ENCODE measurements at places on chromosomes 1 and 21. TPM values are rescaled to one million over a fixed set of nuclear protein-coding genes. Genes with fewer than 3 reads are reported as not detected.

The CRYBG2 gene
- total RNA-seq: not detected

The CR1 gene
- 2.2 TPM for total RNA-seq

The LYPLAL1 gene
- 22.4 TPM for total RNA-seq

The PTPRC gene
- 12.5 TPM for total RNA-seq

The SYT6 gene
- 0.55 TPM for total RNA-seq

The FCRL1 gene
- total RNA-seq: not detected

The CSF3R gene
- total RNA-seq: 8.2 TPM

The CD52 gene
- total RNA-seq: not detected

- H3K4me1 ChIP-seq: no peaks in the 10 kb centered on the region
- peak overlapping the region; percentile 29 for H3K27ac ChIP-seq
- no peaks in the 10 kb centered on the region for H3K27me3 ChIP-seq
- H3K36me3 ChIP-seq: peaks cover 8% of the 10 kb centered on the region
These were observed 5.8 kb downstream of the IFI16 start for GRCh38 chr1:159015440-159015909.

- no peak overlapping the region for H3K4me3 ChIP-seq
- peak overlapping the region; percentile 42 for H3K27ac ChIP-seq
- DNase-seq: no peak
- no peaks in the 10 kb centered on the region for H3K4me1 ChIP-seq
- no peaks in the 10 kb centered on the region for H3K36me3 ChIP-seq
These were observed 11.8 kb upstream of the ATF3 start for GRCh38 chr1:212596798-212597197.

GRCh38 chr21:44487831-44488230, 32.5 kb downstream of the LRRC3 start:
- H3K27me3 ChIP-seq: no peaks in the 10 kb centered on the region
- no peak overlapping the region for H3K4me3 ChIP-seq
- no peak for DNase-seq
- H3K27ac ChIP-seq: no peak overlapping the region
- H3K36me3 ChIP-seq: no peaks in the 10 kb centered on the region
- no peaks in the 10 kb centered on the region for H3K4me1 ChIP-seq

DNA sequence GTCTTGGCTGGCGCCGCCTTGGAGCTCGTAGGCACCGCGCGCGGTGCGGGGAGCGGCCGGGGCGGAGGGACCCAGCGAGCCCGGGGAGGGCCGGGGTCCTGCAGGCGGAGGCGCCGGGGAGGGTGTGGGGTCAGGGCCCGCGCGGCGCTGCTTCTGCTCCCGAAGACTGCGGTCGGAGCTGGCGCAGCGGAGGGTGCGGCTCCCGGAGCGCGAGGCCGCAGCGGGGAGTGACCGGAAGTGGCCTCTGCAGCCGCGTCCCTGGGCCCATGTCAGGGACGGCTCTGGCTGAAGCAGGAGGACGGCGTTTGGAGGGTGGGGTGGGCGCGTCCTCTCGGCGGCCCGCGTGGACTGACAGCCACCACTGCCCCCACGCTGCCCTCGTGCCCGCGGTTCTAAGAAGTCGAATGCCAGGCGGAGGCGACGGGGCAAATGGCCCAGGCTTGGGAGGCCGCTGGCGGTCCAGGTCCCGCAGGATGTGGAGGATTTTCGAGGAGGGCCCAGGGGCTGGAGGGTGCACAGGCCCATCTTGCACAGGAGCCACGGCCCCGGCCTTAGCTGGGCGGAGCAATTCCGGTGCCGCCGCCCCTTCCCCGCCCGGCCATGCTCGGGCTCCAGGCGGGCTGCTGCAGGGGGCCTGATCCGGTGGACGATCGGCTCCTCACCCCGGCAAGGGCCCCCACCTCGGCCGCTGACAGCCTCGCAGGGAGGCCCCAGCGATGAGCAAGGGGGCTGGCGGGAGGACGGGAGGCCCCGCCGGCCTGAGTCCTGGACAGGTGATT, 7.7 kb upstream of the ZNF669 start:
- H3K36me3 ChIP-seq: no peaks in the 10 kb centered on the region
- peak; percentile 87 for DNase-seq
- H3K4me3 ChIP-seq: peak overlapping the region; percentile 74
- H3K27ac ChIP-seq: peak overlapping the region; percentile 85

DNA sequence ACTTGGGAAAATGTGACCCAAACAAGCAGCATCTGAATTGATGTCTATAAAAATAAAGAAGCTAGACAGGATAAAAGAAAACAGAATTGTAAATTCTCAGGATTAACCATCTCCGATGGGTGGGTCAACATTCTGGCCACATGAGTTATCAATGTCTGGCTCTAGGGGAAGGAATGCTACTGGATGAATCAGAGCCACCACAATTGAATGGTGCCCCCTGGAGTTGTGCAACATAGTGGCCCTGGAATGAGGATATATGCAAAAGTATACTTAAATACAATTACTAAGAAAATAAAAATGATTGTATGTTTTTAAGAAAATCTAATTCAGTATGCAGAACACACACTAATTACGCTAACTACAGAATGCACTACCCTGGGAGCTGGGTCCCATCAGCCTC, 185.6 kb downstream of the TGFBR3 start:
- no peaks in the 10 kb centered on the region for H3K4me1 ChIP-seq
- H3K27ac ChIP-seq: no peak overlapping the region
- no peak overlapping the region for H3K4me3 ChIP-seq
- DNase-seq: no peak
- peaks cover 6% of the 10 kb centered on the region for H3K36me3 ChIP-seq

DNA sequence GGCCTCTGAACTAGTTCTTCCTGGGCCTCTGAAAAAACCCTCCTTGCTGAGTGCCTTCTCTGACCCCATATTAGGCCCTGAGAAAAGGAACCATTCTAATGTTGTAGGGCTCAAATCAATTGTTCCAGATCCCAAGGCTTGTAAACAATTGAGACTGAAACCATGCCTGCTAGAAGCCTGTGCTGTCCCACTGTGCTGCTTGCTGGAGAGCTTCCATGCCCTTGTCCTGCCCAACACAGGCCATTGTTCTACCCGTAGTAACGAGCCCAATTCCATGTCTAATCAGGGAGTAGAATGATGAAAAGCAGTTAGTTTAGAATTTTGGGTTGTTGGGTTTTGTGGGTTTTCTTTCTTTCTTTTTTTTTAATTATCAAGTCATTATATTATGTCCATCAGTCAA, 47.4 kb downstream of the ZNF281 start:
- no peaks in the 10 kb centered on the region for H3K36me3 ChIP-seq
- no peak overlapping the region for H3K27ac ChIP-seq
- DNase-seq: no peak
- no peaks in the 10 kb centered on the region for H3K27me3 ChIP-seq

GRCh38 chr1:193181985-193182384, 4.4 kb downstream of the B3GALT2 start:
- DNase-seq: peak; percentile 60
- H3K4me1 ChIP-seq: no peaks in the 10 kb centered on the region
- no peak overlapping the region for H3K4me3 ChIP-seq
- H3K36me3 ChIP-seq: no peaks in the 10 kb centered on the region

GRCh38 chr1:207071426-207071825, 17.2 kb upstream of the C4BPB start:
- H3K4me1 ChIP-seq: no peaks in the 10 kb centered on the region
- no peaks in the 10 kb centered on the region for H3K27me3 ChIP-seq
- no peak overlapping the region for H3K4me3 ChIP-seq
- no peak for DNase-seq
- no peak overlapping the region for H3K27ac ChIP-seq
- H3K36me3 ChIP-seq: peaks cover 19% of the 10 kb centered on the region

- H3K4me1 ChIP-seq: no peaks in the 10 kb centered on the region
- no peak overlapping the region for H3K27ac ChIP-seq
- H3K36me3 ChIP-seq: no peaks in the 10 kb centered on the region
These were observed 68.6 kb upstream of the ERRFI1 start for GRCh38 chr1:8094481-8095241.

DNA sequence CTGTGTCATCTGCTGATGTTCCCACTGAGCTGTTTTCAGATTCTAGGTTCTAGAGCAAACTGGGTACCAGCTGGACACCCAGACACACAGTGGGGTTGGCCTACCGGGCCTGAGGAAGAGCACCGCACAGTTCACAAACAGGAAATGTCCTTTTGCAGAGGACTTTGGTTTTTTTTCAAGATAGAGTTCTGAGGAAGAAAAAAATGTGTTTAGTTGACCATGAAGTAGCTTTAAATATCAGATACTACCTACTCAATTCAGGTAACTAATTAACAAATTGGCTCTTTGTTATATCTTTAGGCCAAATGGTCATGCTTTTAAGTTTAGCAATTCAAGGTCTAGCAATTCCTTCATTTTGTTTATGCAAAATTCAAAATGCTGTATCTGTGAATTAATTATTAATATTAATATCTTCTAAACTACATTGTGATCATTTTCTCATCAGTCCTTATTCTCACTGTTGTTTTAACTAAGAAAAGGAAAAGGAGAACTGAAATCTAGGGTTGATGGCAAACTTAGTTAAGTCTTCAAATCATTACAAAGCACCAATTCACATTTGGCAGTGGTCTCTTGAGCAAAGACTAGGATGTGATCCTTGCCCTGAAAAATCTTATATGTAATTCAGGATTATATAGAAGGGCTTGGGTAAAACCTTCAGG, 17.2 kb upstream of the NCF2 start:
- H3K27me3 ChIP-seq: no peaks in the 10 kb centered on the region
- no peak overlapping the region for H3K27ac ChIP-seq
- H3K4me1 ChIP-seq: peaks cover 19% of the 10 kb centered on the region

DNA sequence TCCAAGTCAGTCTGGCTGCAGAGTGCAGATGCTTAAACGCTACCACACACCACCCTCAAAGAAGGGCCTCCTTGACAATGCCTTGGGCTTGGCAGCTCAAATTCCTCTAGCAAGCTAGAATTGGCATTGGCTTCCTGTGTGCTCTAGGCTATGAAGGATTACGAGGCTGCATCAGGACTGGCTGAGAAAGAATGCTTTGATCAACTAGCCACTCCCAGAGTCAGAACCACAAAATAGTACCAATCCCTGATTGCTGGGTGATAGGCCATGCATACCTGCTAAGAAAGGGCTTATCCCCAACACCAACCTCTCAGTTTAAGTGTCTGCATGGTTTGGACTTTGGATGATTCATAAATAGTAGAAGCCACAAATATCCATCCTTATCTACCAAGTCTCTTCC, 504.9 kb downstream of the OMA1 start:
- no peak overlapping the region for H3K4me3 ChIP-seq
- no peak for DNase-seq
- H3K27ac ChIP-seq: no peak overlapping the region
- H3K36me3 ChIP-seq: no peaks in the 10 kb centered on the region
- H3K4me1 ChIP-seq: no peaks in the 10 kb centered on the region

DNA sequence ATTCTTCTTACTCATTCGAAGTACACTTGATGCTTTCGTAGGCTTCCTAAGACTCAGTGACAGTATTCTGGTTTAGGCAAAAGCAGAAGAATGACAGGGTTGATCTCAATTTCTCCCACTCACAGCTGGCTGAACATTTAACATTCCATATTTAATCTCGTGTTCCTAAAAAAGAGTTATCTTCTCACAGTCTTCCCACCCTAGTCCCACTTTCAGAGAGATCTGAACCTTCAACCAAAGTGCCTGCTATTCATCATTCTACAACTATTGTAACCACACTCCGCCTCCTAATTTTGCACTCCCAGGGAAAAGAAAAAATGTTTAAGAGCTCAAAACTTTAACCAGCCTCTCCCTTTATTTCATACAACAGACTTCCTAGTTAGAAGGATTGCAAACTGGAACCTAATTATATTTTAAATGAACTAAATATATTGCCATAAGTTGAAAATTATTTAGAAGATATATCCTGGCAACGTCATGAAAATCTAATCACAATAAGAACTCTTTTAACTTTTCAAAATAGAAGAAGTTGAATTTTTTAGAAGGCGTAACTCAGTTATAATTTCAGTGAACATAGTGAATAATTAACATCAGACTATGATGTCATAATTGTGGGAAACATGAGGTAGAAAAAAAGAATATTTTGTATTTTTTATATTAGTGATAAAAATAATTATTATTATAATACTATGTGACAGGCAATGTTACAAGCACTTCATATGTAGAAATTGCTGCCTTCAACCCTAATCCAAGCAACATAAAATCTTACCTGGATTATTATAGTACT, 540.9 kb upstream of the ADGRL2 start:
- no peak for DNase-seq
- H3K4me3 ChIP-seq: no peak overlapping the region
- H3K27ac ChIP-seq: no peak overlapping the region
- no peaks in the 10 kb centered on the region for H3K4me1 ChIP-seq
- H3K36me3 ChIP-seq: no peaks in the 10 kb centered on the region

GRCh38 chr1:154813300-154813816, 56.7 kb downstream of the KCNN3 start:
- DNase-seq: no peak
- H3K27ac ChIP-seq: no peak overlapping the region
- no peaks in the 10 kb centered on the region for H3K4me1 ChIP-seq
- H3K36me3 ChIP-seq: no peaks in the 10 kb centered on the region

GRCh38 chr1:19337289-19337688, 25.2 kb downstream of the SLC66A1 start:
- H3K4me3 ChIP-seq: no peak overlapping the region
- peaks cover 45% of the 10 kb centered on the region for H3K36me3 ChIP-seq
- H3K27ac ChIP-seq: no peak overlapping the region
- no peak for DNase-seq
- H3K4me1 ChIP-seq: peaks cover 12% of the 10 kb centered on the region
- H3K27me3 ChIP-seq: no peaks in the 10 kb centered on the region

DNA sequence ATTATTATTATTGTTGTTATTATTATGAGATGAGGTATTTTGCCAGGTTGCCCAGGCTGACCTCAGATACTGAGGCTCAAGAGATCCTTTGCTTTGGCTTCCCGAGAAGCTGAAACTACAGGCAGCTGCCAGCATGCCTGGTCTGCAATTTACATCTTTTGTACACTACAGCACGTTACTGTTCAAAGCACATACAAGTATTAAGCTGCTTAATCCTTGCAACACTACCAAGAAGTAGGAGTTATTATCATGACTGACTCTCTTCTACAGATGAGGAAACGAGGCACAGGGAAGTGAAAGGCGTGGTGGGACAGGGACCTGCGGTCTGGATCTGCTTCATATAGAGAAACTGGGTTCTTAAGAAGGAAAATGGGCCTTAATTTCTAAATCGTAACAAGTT, 11.6 kb downstream of the ERG start:
- H3K4me1 ChIP-seq: no peaks in the 10 kb centered on the region
- no peak overlapping the region for H3K4me3 ChIP-seq
- H3K36me3 ChIP-seq: no peaks in the 10 kb centered on the region
- H3K27ac ChIP-seq: no peak overlapping the region
- DNase-seq: no peak
- no peaks in the 10 kb centered on the region for H3K27me3 ChIP-seq

DNA sequence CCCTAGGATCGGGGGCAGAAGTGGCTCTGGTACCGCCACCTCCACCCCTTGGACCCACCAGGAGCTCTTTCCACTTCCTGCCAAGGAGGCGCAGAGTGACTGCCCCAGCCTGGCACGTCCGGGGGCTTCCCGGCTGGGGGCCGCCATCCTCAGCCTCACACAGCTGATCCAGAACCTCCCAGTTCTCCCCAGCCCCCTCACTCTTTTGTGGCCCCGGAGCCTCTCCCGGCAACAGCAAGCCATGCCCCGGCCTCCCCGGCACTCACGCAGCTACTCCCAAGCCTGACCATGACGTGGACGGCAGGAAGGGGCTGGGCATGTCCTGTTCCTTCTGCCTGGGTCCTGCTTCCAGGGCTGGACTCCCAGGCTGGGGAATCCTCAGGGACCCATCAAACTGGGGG, 17.1 kb downstream of the TP73 start:
- H3K4me1 ChIP-seq: no peaks in the 10 kb centered on the region
- H3K27me3 ChIP-seq: peaks cover 57% of the 10 kb centered on the region
- H3K4me3 ChIP-seq: no peak overlapping the region

- H3K27ac ChIP-seq: no peak overlapping the region
- peak; percentile 42 for DNase-seq
- H3K4me1 ChIP-seq: peaks cover 20% of the 10 kb centered on the region
- H3K4me3 ChIP-seq: no peak overlapping the region
These were observed 80.0 kb downstream of the VWA5B1 start for GRCh38 chr1:20370698-20371097.

GRCh38 chr21:29671728-29672127, 268.1 kb downstream of the GRIK1 start:
- no peak overlapping the region for H3K27ac ChIP-seq
- H3K36me3 ChIP-seq: no peaks in the 10 kb centered on the region
- no peaks in the 10 kb centered on the region for H3K27me3 ChIP-seq
- no peaks in the 10 kb centered on the region for H3K4me1 ChIP-seq

All from sigmoid colon (tissue), 7 donors.